ENCODE measurements at places on chromosomes 7 and 10. TPM values are rescaled to one million over a fixed set of nuclear protein-coding genes. Genes with fewer than 3 reads are reported as not detected.

Gene NEUROG3
- not detected for total RNA-seq

Gene KIF20B
- 23.5 TPM for total RNA-seq

Gene CALHM3
- total RNA-seq: not detected

Gene HOXA1
- total RNA-seq: 0.83 TPM

Gene MSRB2
- 10.6 TPM for total RNA-seq

Gene MYL10
- total RNA-seq: not detected

Gene UNCX
- total RNA-seq: not detected

Gene DNAH11
- total RNA-seq: under 0.01 TPM

Gene ASB10
- not detected for total RNA-seq

Gene EPO
- total RNA-seq: not detected
